ENCODE measurements at places on chromosomes 2 and 18. TPM values are rescaled to one million over a fixed set of nuclear protein-coding genes. Genes with fewer than 3 reads are reported as not detected.

The UPP2 gene
- total RNA-seq: not detected

The AKAIN1 gene
- total RNA-seq: not detected

The HOXD8 gene
- total RNA-seq: not detected

The CETN1 gene
- total RNA-seq: not detected

The CXCR1 gene
- not detected for total RNA-seq

The SPEG gene
- total RNA-seq: 13.2 TPM

The PLEK gene
- not detected for total RNA-seq

The ASAP2 gene
- total RNA-seq: 17.8 TPM

The MBP gene
- 3.2 TPM for total RNA-seq

The MAP4K3 gene
- 18.7 TPM for total RNA-seq

The TOGARAM2 gene
- under 0.01 TPM for total RNA-seq

The HRH4 gene
- total RNA-seq: not detected

The ALPI gene
- not detected for total RNA-seq

The OTOS gene
- not detected for total RNA-seq

The MAP3K2 gene
- 10.9 TPM for total RNA-seq

The DNAJC5G gene
- not detected for total RNA-seq

The ANO7 gene
- total RNA-seq: 0.30 TPM

The AQP12A gene
- total RNA-seq: not detected

The PSD4 gene
- total RNA-seq: 8.4 TPM

The PLEKHH2 gene
- total RNA-seq: 1.2 TPM

The SPP2 gene
- total RNA-seq: not detected

The C2orf66 gene
- total RNA-seq: not detected

The PSTPIP2 gene
- 7.1 TPM for total RNA-seq

The ALK gene
- not detected for total RNA-seq

The HOXD13 gene
- not detected for total RNA-seq

The ECEL1 gene
- not detected for total RNA-seq

The ESPNL gene
- 5.2 TPM for total RNA-seq

All from bronchus fibroblast of lung (primary cell).